ENCODE measurements at places on chromosomes 6 and 20. TPM values are rescaled to one million over a fixed set of nuclear protein-coding genes. Genes with fewer than 3 reads are reported as not detected.

- peak; percentile 13 for DNase-seq
These were observed 19.1 kb upstream of the BNIP5 start for GRCh38 chr6:36355819-36356218.

DNA sequence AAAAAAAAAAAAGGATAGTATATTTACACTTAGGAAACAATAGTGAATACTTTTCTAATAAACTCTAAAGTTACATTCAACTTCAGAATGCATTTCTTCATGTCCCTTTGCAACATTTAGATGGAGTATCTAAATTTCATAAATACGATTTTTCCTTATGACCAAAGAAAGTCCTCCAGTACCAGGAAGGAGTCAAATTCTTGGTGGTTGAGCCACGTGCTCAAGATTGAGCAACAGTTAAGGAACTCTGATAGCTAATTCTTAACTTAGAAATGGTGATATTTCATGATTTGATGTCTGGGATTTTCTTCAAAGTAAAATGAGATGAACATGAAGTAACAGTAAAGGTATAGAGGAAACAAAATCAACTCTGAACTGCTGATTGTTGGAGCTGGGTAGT lies 92.7 kb downstream of the SASH1 start:
- no peak for DNase-seq

The TPX2 gene
- total RNA-seq = 114 TPM

The C6orf52 gene
- 4.4 TPM for total RNA-seq

- DNase-seq = no peak
These were observed 31.8 kb downstream of the PSMB9 start for GRCh38 chr6:32885698-32886286.

The CYP21A2 gene
- 1.1 TPM for total RNA-seq

- DNase-seq = no peak
These were observed 2.1 kb downstream of the SLC17A4 start for GRCh38 chr6:25756382-25757363.

The BTN1A1 gene
- 0.10 TPM for total RNA-seq

The ATP6V1G2 gene
- 5.6 TPM for total RNA-seq

The PXDC1 gene
- total RNA-seq = 7.2 TPM

GRCh38 chr6:40322336-40322735 lies 264.8 kb downstream of the LRFN2 start:
- DNase-seq = no peak

The ANKEF1 gene
- total RNA-seq = 4.2 TPM

DNA sequence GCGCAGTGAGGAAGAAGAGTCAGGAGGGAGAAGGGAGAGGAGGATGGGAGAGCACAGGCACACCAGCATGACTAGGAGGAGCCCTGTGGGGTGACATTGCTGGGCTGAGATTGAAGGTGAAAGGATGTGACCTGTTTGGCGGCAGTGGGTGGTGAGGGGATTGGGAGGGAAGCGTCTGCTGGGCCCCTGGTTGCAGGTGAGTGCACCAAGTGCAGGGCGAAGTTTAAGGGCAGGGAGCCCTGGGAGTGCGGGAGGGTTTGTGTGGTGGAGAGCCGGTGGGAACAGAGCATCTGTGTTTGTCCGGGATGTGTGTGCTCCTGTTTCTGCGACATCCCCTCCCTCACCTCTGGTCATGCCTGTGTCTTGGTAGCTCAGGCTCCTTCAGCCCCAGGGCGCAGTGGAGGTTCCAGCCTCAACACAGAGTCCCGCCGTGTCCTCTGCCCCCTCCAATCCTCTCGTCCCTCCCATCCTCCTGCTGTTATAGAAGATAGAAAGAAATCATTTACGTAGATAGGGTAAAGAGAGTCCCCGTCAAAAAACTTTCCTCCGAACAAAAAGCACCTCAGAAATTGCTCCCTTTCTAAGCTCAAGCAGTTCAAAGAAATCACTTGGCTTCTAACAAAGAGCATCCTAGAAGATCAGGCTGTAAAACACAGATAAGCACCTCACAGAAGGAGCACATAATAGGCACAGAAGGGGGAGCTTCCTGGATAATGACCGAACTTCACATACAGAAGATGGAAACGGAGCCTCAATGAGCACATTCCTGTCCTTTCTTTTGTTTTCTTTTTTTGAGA lies 25.0 kb downstream of the ULBP1 start:
- DNase-seq = no peak

The DNPH1 gene
- total RNA-seq = 38.3 TPM

DNA sequence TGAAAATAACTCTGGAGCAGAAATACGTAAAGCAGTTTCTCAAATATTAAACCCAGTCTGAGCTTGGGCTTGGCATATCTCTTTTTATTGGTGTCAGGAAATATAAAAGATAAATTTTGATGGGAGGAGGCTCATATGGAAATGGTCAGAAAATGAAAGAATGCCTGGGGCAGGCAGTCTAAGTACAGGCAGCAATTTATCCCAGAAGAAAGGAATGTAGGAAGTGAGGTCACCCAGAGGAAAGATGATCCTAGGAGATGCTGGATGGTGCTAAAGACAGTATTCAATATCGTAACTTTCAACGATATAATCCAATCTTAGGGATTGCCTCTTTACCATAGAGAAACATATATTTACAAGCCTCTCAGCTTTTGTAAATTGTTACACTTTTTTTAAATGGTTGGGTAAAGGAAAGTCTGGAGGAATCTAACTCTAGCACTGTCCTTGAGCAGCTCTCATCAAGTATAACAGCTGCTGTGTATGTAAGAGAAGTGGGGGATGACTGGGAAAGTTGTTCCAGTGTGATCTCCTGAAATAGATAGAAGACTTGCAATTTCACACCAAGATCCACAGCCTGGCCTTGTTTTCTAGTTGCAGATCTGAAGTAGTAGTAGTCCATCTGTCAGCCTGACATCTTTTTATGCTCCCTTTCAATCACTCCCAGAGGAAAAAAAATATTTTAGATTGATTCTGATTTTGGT lies 256.9 kb upstream of the SASH1 start:
- DNase-seq = no peak

The ENPP5 gene
- total RNA-seq = 0.16 TPM

DNA sequence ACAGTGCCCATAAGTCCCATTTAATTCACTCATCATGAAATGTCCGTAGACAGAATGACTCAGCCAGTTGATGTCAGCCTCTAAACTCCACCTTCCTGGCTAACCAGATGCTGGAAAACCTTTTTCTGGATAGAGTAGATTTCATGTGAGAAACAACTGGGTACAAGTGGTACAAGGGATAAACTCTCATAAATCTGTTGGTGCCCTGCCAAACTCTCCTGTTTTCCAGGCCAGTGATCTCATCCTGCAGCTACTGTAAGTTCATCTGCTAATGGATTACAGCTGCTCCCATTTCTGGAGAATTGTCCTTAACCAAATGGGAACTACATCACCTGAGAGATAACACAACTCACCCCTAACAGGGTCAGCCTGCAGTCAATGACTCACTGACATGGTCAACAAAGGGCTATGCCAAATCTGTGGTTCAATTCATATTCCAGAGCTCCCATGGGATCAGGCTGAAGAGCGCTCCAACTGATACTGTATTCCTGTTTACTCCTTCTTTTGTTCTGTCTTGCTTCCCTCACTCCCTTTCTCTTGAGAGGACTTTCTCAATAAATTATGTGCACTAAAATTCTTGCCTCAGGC lies 210.1 kb upstream of the HDDC2 start:
- DNase-seq = no peak

GRCh38 chr20:37436527-37437186 lies 84.4 kb upstream of the NNAT start:
- DNase-seq = no peak

The MUC21 gene
- not detected for total RNA-seq

The PARD6B gene
- total RNA-seq = 5.0 TPM

DNA sequence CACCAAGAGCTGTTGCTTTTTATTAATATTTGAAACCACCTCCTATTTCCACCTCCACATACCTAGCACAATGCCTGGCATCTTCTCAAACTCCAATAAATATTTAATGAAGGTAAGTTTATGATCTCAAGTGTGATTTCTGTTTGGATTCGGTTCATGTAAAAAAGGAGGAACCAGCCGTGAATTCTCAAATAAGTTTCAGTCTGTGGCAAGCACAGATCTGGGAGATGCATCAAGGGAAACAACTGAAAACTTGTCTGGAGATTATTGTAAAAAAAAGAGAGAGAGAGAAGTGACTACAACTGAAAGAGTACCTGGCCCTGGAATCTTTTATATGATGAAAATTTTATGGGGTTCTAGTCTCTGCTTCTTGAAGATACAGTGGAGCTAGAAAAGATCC lies 52.8 kb upstream of the PNRC1 start:
- DNase-seq = no peak

The PHF20 gene
- total RNA-seq = 68.6 TPM

DNA sequence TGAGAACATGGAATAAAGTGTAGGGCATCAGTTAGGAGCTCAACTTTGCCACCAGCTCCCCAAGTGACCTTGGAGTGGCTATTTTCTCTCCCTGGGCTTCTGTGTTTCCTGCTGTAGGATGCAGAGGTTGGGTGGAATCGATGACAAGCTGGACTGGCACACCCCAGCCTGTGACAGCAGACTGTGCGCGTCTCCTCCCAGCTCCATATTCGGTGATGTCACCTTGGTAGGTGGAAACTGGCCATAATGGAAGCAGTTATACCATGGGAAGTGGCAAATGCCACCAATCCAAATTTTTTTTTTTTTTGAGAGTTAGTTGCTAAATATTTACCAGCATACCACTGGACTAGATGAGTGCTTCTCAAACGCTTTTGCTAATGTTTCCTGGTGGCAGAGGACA lies 85.2 kb downstream of the BANF2 start:
- no peak for DNase-seq

GRCh38 chr6:16464045-16464444 lies 225.7 kb downstream of the GMPR start:
- DNase-seq = no peak

The GFRA4 gene
- not detected for total RNA-seq

GRCh38 chr6:10520468-10520867 lies 683 bp upstream of the GCNT2 start:
- no peak for DNase-seq

The BNIP5 gene
- total RNA-seq = not detected

The NMBR gene
- total RNA-seq = not detected

DNA sequence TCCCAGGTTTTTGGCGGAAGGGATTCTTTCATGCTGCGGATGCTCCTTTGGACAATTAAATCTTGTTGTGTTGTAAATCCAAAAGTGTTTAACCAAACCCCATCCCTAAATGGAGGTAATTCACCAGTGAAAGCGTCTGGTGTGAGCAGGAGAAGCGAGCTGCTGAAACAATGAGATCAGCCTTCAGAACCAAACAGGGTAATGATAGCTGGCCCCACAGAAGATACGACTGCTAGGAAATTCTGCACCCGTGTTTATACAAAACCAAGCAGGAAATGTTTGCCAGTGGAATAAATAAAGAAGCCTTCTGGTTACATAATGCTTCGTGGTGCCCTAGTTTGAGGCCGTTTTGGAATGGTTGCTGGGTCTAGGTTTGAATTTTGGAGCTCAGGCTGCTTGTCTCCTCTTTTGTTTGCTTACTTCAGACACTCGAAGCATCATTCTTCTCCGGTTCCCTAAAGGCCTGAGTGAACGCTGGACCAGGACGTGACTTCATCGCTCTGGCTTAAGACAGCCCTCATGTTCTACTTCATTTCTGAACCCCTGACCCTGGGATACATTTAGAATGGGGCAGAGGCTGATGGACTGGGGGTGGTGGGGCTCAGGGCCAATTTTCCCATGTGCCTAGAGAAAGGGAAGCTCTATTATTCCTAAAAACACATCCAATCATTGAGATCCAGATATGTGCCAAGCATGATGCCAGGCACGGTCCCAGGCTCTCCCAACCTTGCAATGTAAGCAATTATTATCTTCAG lies 61.6 kb upstream of the JAG1 start:
- DNase-seq = no peak

The RAET1G gene
- total RNA-seq = not detected

GRCh38 chr20:51368461-51369211 lies 173.9 kb downstream of the NFATC2 start:
- peak; percentile 12 for DNase-seq

The PSORS1C2 gene
- not detected for total RNA-seq

- no peak for DNase-seq
These were observed 11.4 kb downstream of the IYD start for GRCh38 chr6:150380256-150380655.

GRCh38 chr6:53235508-53235907 lies 86.9 kb upstream of the GCM1 start:
- no peak for DNase-seq

DNA sequence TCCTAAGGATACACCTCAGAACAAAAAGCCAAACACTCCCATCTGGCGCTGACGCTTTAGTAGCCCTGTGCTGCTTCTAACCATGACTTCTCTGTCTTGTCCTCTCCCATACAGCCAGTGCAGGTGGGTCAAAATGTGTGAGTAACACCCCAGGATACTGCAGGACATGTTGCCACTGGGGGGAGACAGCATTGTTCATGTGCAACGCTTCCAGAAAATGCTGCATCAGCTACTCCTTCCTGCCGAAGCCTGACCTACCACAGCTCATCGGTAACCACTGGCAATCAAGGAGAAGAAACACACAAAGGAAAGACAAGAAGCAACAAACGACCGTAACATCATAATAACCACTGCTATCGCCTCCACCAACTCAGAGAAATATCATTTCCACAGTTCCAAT lies 1.4 kb downstream of the DEFB132 start:
- no peak for DNase-seq

DNA sequence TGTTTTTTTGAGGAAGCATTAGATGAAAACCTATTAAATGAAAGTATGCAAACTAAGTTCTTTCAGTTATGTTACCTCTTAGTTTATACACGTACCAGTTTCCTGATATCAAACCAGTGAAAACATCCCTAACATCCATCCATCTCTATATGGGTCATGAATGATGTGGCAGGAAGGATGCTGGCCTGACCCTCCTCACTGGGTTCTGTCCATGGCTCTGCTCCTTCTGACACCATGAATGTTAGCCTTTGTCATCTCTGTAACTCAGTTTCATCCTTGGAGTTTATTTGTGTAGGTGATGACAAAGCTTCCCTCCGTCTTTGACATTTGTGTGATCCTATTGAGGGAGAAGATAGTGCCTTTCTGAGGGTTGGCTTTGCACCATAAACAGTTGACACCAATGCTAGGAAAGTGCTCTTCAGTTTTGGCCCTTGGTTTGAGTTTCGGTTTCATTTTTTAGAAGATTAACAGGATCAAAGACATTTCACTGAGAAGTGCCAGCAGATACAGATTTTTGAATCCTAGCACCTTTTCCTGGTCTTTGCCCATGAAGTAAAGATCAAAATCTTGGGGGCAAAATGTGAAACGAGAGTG lies 72.0 kb upstream of the SCGN start:
- no peak for DNase-seq

The SLC52A3 gene
- total RNA-seq = not detected

DNA sequence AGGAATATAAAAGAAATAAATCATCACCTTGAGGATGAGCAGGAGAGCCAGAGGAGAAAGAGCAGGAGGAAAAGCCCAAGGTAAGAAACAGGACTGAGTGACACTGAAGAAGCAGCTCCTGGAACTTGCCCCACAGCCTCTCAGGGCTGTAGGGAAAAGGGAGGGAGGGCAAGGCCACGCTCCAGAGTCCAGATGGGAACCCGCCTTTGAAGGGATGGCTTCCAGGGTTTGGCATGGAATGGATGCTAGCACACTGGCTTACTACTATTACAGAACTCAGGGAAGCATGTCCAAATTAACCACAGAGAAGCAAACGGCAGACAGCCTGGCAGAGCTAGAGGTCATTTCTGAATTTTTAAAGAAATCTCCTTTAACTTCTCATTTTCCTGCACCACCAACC lies 26.8 kb downstream of the RALGAPA2 start:
- no peak for DNase-seq

All from activated T-cell treated with anti-CD3 and anti-CD28 coated beads, Interleukin-2, amount 50 U/mL, for 72 hours (primary cell).